ENCODE measurements at places on chromosomes 1 and 21.

GRCh38 chr1:179825798-179826460 is 51.7 kb downstream of the TOR1AIP2 start:
- DNase-seq: no peak

DNA sequence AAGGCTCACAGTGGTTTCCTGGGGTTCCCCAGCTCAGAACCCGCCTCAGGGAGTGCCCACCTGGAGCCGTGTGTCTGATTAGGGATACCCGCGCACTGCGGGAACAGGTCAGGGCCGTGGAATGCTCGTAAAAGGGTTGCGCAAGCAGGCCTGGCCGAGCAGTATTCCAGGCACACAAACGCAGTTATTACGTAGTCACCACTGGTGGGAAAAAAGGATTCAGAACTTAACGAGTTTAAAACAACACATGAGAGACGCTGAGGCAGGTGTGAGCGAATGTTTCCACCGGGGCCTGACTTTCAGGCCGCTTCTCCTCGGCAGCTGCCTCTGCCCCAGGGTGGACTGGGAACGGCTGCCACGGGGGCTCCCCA is 18.2 kb downstream of the PLCH2 start:
- DNase-seq: no peak

DNA sequence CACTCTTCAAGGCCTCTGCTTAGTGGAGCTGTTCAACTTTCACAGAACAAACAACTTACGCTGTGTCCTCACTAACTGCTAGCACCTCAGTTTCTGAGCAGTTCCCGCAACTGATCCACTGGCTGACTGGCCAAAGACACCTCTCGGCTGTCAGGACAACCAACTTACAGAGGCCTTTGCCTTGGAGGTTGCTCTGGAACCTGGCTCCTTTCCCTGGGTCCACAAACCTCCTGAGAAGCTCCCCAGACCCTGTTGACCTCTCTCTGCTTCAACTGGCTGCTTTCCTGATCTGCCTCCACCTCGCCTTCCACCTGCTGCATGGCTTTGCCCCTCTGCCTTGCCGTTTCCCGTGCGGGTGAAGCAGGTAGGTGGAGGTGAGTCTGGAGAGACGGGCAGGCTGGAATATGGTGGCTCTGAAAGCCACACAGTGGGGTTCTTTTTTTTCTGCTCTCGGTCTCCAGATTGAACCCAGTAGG is 13.0 kb downstream of the BTBD19 start:
- DNase-seq: no peak

GRCh38 chr1:245332513-245332912 is 177.7 kb downstream of the KIF26B start:
- DNase-seq: no peak

GRCh38 chr1:29967261-29967660 is 730.9 kb downstream of the PTPRU start:
- no peak for DNase-seq

GRCh38 chr1:222784916-222785315 is 29.9 kb upstream of the DISP1 start:
- DNase-seq: no peak

DNA sequence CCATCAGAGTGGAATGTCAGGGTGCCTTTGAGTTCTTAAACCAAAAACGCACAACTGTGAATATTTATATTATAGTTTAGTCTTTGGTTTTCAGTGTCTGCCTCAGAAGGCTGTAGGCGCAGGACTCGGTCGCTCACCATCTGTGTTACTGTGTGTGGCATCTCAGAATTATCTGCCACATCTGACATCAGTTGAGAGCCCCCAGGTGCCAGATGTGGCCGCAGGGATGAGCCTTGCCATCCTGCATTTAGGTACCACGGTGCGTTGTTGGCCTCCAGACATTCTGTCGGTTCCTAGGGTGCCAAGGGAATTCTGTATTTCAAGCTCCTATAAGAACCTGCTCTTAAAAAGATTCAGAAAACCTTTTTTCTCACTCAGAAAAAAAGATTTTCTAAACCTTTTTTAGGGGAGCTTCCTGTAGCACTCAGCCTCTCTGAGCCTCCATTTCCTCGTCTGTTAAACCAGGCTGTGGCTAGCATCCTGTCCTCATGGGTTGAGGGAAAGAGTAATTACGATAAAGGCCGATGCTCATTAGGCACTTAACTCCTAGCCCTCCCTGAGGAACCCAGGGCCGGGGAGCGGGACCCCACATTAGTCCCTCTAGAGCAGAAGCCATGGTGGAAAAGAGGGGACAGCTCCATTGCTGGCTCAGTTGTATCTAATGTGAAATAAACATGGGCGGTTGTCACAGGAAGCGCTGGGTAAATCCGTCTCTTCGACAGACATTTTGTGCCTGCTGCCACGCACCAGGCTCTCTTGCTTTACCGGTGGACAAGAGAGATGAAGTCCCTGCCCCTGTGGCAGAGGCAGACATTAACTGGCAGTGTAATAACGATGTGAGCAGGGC is 70.2 kb upstream of the MORC3 start:
- no peak for DNase-seq

GRCh38 chr1:234719454-234720251 is 109.7 kb upstream of the IRF2BP2 start:
- DNase-seq: no peak

- no peak for DNase-seq
Measured at GRCh38 chr1:2468540-2468939, 7.5 kb upstream of the PLCH2 start.

- DNase-seq: peak; percentile 80
Measured at GRCh38 chr1:26279456-26280332, at the start of gene SH3BGRL3. Gene SH3BGRL3 (plus strand): TSS chr1:26280086. CDS start chr1:26280156, 70 bp downstream.

DNA sequence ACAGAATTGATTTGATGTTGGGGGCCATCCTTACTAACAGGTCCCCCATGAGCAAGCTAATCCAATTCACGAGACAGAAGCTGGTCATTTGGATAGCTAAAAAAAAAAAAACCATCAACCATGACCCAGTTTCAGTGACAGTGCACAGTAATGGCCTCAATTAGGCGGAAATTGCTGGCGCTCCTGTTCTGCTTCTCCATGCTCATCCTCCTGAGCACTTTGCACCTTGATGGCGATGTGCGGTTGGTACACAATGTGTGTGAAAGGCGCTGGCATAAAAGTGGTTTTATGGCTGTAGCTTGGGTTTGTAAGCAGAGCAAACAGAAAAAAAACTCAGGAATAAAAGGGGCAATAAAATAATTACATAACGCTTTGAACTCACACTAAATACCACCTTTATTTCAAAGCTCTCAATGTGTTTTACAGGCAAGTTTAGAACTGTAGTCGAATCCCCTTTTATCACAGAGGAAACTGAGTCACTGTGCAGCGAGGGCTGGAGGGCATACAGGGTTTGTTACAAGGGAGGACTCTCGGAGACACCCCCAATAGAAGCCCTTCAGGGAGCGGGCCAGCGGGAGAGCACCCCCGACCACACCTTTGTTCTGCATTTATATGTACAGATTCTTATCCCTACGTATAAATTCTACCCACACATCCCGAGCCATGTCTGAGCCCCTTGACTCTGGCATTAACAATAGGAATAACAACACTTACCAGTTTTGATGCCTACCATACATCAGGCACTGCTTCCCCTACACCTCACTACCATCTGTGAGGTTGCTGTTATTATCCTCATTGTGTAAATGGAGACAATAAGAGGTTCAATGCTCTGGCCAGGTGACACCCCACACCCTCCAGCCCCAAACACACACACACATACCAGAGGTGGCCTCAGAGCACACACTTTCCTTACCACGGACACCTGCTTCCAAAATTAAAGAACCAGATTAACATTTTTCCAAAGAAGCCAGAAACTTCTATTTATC is 213.5 kb upstream of the IRF2BP2 start:
- DNase-seq: no peak

GRCh38 chr1:15997637-15998280 is 6.3 kb upstream of the SRARP start:
- no peak for DNase-seq

GRCh38 chr1:164516591-164516990 is 42.4 kb upstream of the PBX1 start:
- DNase-seq: no peak

DNA sequence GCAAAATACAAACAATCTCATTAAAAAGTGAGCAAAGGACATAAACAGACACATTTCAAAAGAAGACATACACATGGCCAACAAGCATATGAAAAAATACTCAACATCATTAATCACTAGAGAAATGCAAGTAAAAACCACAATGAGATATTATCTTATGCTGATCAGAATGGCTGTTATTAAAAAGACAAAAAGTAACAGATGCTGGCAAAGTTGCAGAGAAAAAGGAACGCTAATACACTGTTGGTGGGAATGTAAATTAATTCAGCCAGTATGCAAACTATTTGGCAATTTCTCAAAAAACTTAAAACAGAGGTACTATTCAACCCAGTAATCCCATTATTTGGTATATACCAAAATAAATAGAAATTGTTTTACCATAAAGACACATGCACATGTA is 32.2 kb upstream of the TNFSF18 start:
- DNase-seq: no peak

- no peak for DNase-seq
Measured at GRCh38 chr1:54385727-54386022, 20.5 kb downstream of the SSBP3 start.

GRCh38 chr1:158146165-158146564 is 34.5 kb upstream of the CD1D start:
- no peak for DNase-seq

DNA sequence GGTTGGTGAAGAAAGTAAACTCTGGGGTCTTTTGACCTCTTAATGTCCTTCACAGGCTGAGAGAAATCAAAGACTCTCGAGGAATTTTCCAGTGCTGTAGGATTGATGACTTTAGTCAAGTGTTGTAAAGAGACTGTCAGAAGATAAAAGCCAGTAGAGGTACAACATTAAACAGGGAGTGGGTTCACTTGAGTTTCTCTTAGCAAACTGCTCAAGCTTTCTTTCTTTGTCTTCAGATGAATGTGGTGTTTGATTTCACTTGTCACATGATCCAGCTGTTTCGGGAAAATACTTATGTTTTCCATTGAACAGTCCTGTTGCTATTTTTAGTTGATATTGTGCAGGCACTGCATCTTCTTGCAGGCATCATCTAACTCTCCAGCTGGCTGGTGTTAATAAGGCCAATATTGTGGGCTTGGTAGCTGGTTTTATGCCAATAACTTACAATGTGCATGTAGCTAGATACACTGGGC is 45.6 kb downstream of the XCL2 start:
- DNase-seq: no peak

GRCh38 chr1:78038071-78038470 is 7.7 kb upstream of the GIPC2 start:
- no peak for DNase-seq

GRCh38 chr1:177444997-177445746 is 274.4 kb downstream of the BRINP2 start:
- DNase-seq: no peak

- DNase-seq: peak; percentile 77
Measured at GRCh38 chr21:38780879-38781278, 24.9 kb upstream of the ETS2 start.

GRCh38 chr1:28606771-28607170 is 14.7 kb downstream of the RAB42 start:
- no peak for DNase-seq

- DNase-seq: no peak
Measured at GRCh38 chr1:160125746-160126145, 10.2 kb downstream of the ATP1A2 start.

- DNase-seq: peak; percentile 35
Measured at GRCh38 chr1:13662493-13662892, 37.5 kb upstream of the PRDM2 start.

- no peak for DNase-seq
Measured at GRCh38 chr1:220787069-220787619, 431 bp downstream of the MTARC1 start.

DNA sequence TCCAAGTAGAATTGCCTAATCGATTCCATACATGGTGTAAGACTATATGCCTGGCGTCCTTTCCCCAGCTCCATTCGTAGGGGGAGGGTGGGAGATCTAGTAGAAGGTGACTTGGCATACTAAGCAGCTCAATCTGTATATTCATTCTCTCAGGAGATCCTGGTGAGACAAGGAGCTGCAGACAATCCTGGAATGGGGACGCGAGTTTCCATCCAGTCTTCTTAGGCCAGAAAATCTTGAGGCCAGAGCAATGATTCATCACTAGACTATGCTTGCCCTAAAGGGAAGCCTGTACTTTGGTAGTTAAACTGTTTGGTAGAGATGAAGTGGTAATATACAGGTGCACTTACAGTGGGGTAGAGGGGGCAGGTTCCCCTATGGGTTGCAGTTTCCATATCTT is 468.7 kb downstream of the ADGRL2 start:
- DNase-seq: no peak

- no peak for DNase-seq
Measured at GRCh38 chr1:221696027-221696426, 45.9 kb downstream of the DUSP10 start.

- no peak for DNase-seq
Measured at GRCh38 chr1:85566890-85567289, 13.7 kb upstream of the CCN1 start.

DNA sequence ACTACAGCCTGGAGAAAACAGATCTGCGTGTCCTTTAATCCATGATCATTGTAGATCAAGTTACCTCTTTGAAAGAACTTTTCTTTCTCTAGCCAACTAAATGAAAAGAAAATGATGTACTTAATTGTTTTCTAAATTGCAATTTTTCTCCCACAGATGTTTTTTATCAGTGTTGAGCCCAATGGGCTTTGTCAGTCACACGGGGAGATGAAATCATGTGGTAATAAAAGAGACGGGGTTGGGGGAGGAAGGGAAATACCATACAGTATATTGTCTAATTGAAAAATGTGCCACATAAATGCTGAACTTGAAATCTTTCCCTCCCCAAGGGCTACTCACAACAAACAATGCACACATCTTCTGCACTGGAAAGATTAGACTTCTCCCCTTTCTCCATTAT is 58.4 kb downstream of the NTMT2 start:
- no peak for DNase-seq

DNA sequence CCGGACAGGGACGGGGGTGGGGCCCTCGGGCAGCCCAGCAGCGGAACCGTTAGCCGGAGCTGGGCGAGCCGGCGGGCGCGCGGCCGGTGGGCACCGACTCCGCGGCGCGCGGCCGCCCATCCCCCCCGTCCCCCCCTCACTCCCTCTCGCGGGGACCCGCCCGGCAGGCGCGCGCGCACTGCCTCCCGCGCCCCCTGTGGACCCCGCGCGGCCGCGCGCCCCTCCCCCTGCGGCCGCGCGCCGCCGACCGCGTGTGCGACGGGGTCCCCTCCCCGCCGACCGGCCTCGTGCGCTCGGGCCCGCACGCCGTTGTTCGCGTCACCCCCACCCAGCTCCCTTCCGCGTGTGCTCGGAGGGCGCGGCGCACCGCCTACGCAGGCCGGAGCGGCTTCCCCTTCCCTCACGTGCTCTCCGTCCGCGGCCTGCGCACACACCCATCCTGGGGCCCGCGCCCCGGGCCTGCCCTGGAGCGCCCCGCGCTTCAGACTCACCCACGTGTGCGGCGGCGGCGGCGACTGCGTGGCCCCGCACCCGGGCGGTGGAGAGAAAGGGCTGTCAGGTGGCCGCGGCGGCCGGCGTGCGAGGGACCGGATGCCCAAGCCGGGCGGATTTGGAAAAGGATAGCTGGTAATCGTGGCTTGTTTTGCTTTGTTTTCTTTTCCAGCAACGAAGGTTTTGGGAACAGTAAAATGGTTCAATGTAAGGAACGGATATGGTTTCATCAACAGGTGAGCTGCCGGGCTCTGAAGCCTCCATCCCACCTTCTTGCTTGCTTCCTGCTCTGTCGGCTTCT is 717 bp downstream of the YBX1 start:
- peak; percentile 81 for DNase-seq
